ENCODE measurements at places on chromosomes 13 and 19. TPM values are rescaled to one million over a fixed set of nuclear protein-coding genes. Genes with fewer than 3 reads are reported as not detected.

GRCh38 chr19:44548736-44549135 is 19.3 kb upstream of the CEACAM20 start:
- H3K36me3 ChIP-seq: no peaks in the 10 kb centered on the region
- no peak for DNase-seq
- no peak overlapping the region for H3K27ac ChIP-seq
- H3K27me3 ChIP-seq: no peaks in the 10 kb centered on the region
- no peak overlapping the region for H3K4me3 ChIP-seq

GRCh38 chr19:14440049-14440448 is 6.9 kb downstream of the PKN1 start:
- peak overlapping the region; percentile 43 for H3K27ac ChIP-seq
- no peaks in the 10 kb centered on the region for H3K27me3 ChIP-seq
- DNase-seq: peak; percentile 94

- H3K4me1 ChIP-seq: peaks cover 28% of the 10 kb centered on the region
- H3K4me3 ChIP-seq: peak overlapping the region; percentile 66
- DNase-seq: no peak
- H3K27ac ChIP-seq: peak overlapping the region; percentile 37
Measured at GRCh38 chr13:52127378-52127777, 1.5 kb downstream of the NEK5 start.

Gene ADM5
- 0.83 TPM for total RNA-seq

Gene KLF1
- not detected for total RNA-seq
